Cardiac septum (tissue), 1 donor: ENCODE measurements at places on chromosomes 2 and 18.

DNA sequence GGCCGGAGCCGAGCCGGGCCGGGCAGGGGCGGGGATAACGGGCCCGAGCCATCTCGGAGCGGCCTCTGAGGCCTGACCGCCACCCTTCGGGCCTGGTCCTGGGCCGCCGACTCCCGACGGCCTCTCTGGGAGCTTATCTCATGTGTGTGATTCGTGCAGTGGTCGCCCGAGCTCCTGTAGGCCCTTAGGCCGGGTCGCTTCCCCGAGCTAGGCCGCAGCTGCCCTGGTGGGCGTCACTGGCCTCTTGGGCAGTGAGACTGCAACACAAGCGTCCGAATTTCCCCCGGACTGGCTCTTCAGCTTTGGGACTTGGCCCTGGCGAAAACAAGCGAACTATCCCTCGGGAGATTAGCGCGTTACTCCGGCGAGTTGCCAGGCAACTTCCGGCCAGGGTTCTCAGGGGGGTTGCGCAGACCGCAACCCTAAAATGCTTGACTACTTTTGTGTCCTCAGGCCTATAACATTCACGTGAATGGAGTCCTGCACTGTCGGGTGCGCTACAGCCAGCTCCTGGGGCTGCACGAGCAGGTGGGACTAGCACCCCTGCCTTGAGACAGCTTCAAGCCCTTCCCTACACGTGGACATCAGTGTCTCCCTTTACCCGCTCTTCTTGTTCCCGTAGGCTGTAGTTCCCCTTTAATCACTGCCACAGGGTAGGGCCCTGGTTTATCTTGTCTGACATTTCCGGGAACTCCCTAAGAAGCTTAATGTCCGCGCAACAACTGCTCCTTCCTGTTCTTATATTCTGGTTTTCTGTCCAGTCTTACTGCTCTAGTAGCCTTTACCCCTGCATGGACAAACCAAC lies 602 bp downstream of the SNX17 start:
- DNase-seq = peak; percentile 77

DNA sequence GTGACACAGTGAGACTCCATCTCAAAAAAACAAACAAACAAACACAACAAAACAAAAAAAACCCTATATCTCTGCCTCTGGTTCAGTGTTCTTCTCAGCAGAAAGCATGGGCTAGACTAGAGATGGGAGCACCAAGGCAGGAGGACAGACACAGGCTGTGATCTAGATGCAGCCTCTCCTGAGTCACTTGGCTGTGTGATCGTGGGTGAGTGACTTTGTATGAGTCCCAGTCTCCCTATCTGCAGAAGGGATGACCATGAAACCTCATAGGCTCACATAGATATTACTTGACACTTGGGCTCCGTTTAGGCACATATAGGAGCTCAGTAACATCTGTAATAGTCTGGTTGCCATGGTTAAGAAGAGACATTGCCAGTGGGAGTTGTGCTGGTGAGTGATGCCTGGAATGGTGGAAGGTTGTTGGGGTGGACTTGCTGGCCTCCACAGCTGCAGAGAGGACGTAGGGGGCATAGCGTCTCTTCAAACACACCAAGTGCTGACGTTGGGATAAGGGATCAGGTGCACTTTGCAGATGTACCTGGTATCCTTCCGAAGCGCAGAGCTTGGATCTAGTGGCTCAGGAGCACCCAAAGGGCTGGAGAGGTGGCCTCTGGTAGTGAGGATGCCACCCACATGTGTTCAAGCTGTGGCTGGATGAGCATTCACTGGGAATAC lies 318.9 kb upstream of the HS6ST1 start:
- peak; percentile 20 for DNase-seq

- no peak for DNase-seq
These were observed 62.6 kb downstream of the ITGB1BP1 start for GRCh38 chr2:9360701-9361100.

- no peak for DNase-seq
These were observed 235.6 kb upstream of the EPHA4 start for GRCh38 chr2:221807706-221808105.

GRCh38 chr2:28522481-28522880 lies 26.6 kb downstream of the PLB1 start:
- no peak for DNase-seq

- no peak for DNase-seq
These were observed 278.0 kb upstream of the KYNU start for GRCh38 chr2:142599504-142599903.

DNA sequence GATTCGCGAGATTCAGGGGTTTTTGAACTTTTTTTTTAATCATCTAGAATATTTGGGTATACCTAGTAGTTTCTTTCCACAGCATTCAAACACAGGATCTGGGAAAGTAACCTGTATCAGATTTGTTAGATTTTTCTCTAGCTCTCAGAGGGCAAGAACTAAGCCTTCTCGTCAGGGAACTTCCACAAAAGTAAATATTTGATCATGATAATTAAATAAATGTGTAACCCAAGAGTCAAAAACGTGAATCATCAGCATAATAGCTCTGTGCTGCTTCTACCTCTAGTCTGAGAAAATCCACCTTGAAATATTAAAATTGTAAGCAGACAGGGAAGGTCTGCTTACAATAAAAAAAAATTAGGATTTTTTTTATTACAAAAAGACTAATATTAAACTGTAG lies 225.7 kb upstream of the SPOPL start:
- DNase-seq = no peak

DNA sequence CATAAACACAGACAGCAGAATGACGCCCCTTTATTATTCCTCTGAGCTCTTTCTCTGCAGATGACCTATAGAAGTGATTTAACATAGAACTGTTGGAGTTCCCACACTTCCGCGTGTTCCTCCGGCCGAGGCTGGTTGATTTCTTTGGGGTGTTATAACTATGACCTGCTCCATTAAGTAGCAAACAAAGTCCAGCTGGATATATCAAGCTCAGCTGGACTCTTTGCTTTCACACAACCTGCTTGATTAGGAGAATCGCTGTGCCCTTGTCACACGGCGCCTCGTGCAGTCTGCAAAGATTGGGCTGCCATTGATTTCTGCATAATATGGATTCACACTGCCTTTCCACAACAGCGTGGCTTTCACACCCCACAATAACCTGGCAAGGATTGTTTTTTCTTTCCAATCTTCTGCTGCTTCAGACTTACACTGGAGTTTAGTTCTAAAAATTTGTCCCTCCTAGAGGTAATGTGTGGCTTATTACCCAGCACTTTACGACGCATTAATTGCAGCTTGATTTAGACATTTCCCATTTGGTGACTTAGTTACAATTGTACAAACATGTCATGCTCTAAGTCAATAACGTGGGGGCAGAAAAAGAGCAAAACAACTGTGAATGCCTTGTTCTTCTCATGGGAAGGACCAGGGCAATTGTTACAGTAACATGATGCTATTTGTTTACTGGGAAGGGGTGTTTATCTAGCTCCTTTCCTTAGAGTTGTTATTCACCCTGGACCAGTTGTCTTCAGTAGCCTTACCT lies 485.7 kb downstream of the TXNL1 start:
- DNase-seq = no peak
